ENCODE measurements at places on chromosomes 1 and 21.

DNA sequence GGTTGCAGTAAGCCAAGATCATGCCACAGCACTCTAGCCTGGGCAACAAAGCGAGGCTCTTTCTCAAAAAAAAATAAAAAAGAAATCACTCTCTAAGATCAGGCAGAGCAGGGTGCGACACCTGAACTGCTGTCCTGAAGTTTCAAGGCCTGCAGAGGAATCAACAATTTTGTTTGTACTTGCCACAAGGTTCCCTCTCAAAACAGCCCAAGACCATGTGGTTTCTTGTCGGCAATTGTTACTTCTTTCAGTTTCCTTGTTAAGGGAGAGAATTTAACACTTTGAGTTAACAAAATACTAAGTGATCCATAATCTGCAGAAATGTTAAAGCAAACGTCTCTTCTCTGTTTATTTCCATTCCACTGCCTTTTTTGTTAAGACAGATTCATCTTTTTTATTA, 36.5 kb downstream of the MACO1 start:
- no peak for DNase-seq

DNA sequence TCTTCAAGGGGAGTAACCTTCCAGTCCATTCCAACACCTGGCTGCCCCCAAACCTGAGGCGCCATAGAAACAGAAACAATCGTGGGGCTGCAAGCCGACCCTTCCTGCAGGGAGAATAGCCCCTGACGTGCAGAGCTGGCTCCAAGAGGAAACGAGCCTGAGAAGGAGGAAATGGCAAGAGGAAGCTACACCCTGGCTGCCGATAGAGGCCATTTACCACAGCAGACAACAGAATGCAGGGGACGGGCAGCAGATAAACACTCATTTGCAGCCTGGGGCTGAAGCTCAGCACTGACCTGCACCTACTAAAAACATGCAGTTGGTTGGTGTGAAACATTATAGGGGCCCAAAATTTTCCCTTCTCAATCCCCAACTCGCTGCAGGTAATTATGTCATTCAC, 8.7 kb upstream of the TDRD10 start:
- no peak for DNase-seq

GRCh38 chr21:21508859-21509258, 510.6 kb downstream of the NCAM2 start:
- no peak for DNase-seq

DNA sequence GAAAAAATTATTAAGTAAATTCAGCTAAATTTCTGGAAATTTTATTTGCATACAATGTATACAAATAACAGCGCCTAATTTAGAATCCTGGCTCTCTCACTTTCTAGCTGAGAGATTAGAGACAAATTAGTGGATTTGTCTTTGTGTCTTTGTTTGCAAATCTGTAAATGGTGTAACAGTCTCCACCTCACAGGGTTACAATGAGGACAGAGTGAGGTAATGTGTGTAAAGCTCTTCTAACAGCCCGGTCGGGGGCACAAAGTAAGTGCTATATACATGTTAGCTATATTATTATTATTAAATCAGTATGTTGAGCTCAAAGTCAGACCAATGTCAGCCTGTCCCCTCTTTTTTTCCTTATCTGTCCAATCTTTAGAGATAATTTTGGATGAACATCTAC, 5.0 kb upstream of the ADAMTSL4 start:
- DNase-seq, result no peak

DNA sequence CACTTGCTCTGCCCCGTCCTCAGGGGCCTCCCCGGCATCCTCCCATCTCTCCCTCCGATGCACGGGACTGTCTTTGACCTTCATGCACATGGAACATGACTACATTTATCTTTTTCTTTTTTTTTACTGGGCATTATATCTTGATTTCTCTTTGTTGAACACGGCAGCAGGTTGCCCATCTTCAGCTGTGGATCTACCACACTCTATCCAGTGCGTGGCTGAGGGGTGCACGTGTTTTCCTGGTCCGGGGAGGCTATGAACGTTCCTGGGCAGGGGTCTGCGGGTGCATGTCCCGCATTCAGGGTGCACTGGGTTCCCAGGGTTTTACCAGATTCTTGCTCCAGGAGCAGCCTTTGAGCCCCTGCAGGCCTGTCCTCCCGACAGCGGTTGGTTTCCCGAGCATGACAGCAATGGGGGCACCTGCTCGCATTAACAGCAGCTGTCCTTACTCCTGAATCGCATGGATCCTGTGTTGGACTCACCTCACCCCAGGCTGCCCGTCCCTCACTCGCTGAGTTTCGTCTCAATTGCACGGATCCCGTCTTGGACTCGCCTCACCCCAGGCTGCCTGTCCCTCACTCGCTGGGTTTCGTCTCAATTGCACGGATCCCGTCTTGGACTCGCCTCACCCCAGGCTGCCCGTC, 7.4 kb downstream of the POFUT2 start:
- no peak for DNase-seq

DNA sequence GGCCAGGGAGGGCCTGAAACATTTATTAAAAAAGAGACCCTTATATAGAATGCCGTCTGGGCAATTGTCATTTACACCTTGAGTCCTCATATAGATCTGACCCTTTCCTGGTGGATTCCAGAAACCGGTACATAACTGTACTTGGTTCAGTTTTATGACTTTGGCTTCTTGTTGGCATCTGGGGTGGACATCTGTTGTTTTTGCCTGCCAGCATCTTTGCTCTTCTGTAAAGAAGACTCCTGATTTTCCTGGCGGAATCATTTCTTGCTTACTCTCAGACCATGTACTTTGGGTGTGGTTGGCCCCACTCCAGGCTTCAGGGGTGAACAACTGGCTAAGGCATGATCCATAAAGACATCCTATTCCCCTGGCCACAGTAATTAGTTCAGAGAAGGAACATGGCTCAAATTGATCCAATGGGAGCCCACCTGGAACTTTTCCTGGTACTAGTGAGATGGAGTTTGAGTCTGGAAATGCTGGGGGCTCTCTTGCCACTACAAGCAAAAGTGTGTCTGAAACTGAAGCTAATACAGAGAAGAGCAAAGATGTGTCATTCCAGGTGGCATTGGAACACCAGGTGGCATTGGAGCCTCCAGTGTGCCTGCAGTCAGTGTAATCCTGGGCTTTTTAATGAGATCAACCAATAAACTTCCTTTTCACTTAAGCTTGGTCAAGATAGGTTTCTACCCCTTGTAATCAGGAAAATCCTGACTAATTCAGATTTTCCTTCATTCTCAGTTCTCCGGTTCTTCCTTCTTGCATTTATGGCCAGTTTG, 332.5 kb upstream of the CAMK1G start:
- no peak for DNase-seq
